ENCODE measurements at places on chromosomes 13 and 19. TPM values are rescaled to one million over a fixed set of nuclear protein-coding genes. Genes with fewer than 3 reads are reported as not detected.

The ZNF665 gene
- polyA plus RNA-seq: 4.4 TPM

- DNase-seq: no peak
Observed at GRCh38 chr13:99214731-99215130, 14.1 kb downstream of the UBAC2 start.

- no peak for DNase-seq
Observed at GRCh38 chr19:37594982-37595382, 306 bp downstream of the ZNF540 start.

GRCh38 chr13:37360556-37360955 lies 238.0 kb downstream of the POSTN start:
- no peak for DNase-seq

DNA sequence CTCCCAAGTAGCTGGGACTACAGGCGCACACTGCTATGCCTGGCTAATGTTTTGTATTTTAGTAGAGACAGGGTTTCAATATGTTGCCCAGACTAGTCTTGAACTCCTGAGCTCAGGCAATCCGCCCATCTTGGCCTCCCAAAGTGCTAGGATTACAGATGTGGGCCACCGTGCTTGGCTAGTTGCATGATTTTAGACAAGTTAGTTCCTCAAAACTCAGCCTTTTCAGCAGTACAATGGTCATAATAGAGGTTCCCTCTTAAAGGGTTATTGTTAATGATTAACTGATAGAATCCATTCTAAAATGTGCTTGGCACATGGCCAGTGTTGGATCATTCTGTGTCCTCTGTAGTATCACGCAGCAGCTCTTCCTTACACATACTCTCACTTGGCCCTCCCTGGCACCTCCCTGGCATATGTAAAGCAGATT lies 19.5 kb upstream of the IFT88 start:
- DNase-seq: no peak

Data from hindlimb muscle (tissue), 1 donor.